CD4-positive, alpha-beta T cell (primary cell): ENCODE measurements at places on chromosomes 2 and 18.

DNA sequence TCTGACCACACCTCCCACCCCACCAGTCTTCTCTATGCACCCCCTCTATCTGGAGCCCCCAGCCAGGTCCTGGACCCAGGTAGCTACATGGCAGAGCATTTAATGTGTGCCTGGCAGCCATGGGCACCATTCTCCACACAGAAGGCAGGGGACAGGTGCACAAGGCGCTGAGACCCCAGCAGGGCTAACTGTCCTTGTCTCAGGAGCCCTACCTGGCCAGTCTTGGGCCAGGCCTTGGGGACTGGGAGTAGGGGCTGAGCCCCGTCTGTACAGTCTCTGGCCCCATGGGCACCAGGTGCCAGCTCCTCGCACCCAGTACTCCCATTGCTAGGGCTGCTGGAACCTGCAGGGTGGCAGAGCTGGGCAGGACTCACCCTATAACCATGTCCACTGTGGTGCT, 2.9 kb downstream of the GNLY start:
- no peak for DNase-seq

GRCh38 chr2:10784719-10785118, 27.9 kb downstream of the PDIA6 start:
- DNase-seq = no peak

DNA sequence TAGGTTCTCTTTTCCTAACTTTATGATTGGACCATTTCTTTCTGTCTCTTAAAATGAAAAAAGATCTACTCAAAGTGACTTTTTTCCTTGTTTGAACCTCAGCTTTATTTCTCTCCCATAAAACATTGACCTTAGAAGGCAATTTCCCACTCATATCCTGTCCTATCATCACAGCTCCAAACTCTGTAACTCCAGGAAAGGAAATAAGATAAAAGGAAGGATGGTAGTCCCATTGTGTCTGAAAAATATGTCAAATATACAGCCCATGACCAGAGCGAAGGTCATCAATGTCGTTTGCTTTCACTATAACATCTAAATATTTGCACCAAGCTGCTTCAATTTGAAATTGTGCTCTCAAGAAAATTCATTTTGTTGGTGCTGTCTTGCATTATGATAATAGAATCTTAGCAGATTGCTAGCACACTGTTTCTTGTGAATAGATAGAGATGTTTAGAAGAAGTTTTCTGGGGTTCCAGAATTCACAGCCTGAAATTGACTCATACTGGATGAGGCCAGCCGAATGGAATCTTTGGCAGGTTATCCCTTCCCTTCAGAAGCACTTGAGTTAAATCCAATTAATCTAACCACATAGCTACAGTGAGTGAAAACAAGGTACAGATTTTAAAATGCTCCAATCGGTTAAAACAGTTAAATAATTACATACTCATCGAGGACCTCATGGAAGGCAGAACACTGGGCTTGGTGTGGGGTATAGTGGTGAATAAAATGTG, 95.1 kb downstream of the CRIM1 start:
- DNase-seq = no peak

GRCh38 chr2:227395556-227395955, 7.8 kb upstream of the SCYGR1 start:
- DNase-seq = no peak

DNA sequence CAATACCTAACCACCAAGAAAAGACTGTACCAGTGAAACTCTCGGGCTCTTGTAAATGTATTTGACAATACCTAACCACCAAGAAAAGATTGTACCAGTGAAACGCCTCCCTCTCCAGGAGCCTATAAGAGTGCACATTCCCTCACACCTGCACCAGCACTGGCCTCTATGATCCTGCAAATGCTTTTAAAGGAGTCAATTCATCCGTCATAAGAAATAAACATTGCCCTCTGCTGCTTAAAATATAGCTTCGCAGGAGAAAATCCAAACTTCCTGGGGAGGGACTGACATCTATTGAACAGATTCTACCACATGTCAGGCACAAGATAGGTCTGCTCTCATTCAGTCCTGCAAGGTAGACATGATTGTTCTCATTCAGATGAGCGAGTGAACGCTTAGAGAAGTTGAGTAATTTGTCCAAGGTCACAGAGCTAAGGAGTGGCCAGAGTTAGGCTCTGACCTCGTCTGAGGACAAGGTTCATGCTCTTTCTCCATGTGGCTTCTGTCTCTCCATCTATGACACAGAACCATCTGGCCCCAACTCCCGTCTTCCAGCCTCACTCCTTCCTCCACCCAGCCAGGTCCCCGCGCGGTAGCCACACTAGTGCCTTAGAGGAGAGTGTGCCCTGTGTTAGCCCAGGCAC, 38.7 kb downstream of the MCFD2 start:
- DNase-seq = peak; percentile 28

DNA sequence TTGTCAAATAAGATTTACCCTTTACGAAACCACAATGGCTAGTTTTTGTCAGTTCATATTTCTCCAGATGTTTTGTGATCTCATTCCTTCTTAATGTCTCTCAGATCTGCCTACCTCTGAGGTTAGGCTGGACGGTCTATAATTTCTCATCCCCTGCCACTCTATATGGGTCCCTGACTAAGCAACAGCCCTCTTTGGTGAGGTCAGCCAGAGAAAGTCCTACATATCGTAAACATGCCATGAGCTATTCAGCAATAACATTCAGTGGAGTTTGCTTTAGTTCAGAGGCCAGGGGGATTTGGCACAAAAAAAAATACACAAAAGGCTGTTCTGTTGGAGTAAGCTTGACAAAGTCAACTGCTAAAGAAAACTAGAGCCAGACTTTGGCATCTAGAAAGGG, 192.1 kb upstream of the NCKAP5 start:
- DNase-seq = no peak

DNA sequence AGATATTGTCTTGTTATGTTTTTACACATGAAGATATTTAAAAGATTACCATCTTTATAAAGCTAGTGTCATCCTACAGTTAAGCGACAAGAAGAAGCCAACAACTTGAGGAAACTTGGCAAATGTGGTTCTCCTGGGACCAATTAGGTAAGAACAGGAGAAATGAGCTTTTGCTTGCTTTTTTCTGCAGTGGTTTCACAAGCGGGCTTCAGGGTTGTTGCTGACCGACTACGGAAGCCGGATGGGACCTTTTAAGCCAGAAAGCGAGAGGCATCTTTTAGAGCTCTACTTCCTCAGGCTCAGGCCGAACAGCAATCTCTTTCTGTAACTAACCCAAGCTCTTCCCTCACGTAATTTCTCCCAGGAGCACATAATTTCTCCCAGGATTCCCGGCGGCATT, 256.5 kb downstream of the CNTNAP5 start:
- DNase-seq = no peak

DNA sequence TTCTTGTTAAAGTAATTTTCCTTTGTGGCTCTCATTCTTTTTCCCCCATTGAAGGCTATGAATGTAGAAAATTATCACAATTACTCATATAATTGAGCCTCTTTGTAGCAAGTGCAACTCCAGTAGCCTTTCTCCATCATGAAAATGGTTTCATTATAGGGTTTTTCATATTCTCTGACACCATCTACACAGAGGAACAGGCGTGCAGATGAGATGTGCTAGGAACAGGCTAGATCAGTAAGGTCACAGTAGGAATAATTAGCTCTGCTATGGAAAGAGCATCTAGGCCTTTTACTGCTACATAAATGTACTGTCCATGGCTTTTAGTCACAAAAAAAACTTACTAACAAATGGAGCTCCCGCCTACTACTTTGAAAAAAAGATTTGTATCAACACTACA, 12.6 kb upstream of the DLX1 start:
- DNase-seq = no peak

GRCh38 chr2:61693744-61694143, 155.6 kb upstream of the XPO1 start:
- DNase-seq = no peak

- DNase-seq = no peak
Observed at GRCh38 chr2:160288324-160288723, 88.3 kb upstream of the ITGB6 start.

DNA sequence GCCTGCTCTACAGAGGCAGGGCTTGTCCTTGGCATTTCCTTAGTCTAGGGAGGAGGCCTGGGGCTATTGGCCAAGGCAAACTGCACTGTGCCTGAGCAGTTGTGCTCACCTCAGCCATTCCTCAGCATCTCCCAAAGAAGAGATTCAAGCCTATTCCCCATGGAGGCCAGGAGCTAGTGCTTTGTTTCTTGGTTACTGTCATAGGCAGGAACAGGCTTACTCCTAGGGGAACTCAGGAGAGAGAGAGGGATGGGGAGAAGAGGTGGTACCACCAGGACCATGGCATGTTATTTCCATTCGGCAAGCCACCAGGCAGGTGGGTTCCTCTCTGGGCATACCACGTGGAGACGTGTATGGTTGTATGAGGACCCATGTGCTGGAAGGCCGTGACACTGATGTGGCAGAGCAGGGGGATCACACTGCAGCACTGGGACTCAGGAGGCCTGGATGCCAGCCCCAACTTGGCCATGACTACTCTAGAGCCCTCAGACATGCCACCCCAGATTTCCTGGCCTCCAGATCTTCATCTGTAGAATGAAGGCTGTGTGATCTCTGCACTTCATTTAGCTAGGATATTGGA, 233.7 kb downstream of the LOXHD1 start:
- DNase-seq = no peak

- no peak for DNase-seq
Observed at GRCh38 chr2:238113611-238114010, 13.5 kb downstream of the ESPNL start.

DNA sequence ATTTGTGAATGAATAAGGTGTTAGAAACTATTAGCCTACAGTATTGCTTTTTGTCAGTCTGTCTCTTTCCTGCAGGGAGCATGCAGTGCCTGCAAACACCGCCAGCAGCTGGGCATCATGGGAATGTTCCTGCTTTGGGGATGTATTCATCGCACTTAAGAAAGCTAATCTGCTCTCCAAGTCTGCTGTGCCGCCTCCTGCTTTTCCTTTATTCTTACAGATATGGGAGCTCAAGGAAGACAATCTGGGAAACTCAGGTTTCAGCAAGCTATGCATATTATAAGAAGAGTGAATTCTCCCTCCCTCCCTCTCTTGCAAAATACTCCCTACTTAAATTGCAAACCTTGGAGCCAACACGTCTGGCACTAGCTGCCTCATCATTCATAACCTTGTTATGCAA, 479.2 kb upstream of the ACVR2A start:
- DNase-seq = no peak

GRCh38 chr2:20972792-20973565, 70.9 kb downstream of the APOB start:
- no peak for DNase-seq

DNA sequence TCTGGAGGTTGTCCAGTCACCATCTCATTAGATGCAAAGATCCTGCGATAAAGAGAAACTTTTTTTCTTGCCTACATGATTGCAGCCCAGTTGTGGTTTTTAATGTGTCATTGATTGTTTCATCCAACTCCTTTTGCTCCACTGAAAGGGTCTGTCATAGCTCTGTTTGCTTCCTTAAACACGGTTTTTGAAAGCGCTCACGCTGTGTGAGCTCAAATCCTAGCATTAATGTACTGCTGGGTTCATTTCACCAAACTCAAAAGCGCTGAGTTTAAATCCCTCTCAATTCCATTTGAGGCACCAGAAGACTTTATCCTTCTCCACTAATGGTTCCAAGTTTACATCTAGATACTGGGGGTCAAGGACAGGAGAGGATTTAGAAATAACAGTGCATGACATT, 53.6 kb downstream of the CDK15 start:
- no peak for DNase-seq
